ENCODE measurements at places on chromosomes 3 and 15. TPM values are rescaled to one million over a fixed set of nuclear protein-coding genes. Genes with fewer than 3 reads are reported as not detected.

The POTEB3 gene
- not detected for total RNA-seq

The FBXL22 gene
- 0.63 TPM for total RNA-seq

The STRIT1 gene
- not detected for total RNA-seq

The SLC12A1 gene
- total RNA-seq: under 0.01 TPM

The PRTG gene
- 11.2 TPM for total RNA-seq

The BNC1 gene
- 15.3 TPM for total RNA-seq

The IL20RB gene
- total RNA-seq: 0.33 TPM
